ENCODE measurements at places on chromosomes 2 and 18.
A peak's percentile ranks its signal among the peaks of the same experiment; 100 is the strongest.

GRCh38 chr2:118577202-118577601 lies 270.2 kb downstream of the EN1 start:
- no peak for DNase-seq

DNA sequence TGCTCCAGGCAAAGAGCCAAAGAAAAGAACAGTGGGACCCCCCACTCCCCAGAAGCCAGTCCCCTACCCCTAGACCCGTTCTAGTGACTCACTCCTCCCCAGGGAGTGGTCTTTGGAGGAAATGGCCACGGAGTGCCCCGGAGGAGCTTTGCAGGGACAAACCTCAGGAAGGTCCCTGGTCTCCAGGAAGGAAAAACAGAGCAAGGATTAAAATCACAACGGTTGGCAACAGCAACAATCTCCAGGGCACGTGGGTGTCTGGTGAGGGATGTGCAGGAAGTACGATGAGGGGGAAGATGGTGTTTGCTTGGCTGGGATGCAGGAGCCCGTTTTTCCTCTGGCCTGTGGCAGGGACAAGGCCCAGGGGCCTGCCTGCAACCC lies 135.0 kb downstream of the SMAD2 start:
- DNase-seq, result no peak

- no peak for DNase-seq
Observed at GRCh38 chr2:98543214-98543613, 65.1 kb downstream of the COA5 start.

DNA sequence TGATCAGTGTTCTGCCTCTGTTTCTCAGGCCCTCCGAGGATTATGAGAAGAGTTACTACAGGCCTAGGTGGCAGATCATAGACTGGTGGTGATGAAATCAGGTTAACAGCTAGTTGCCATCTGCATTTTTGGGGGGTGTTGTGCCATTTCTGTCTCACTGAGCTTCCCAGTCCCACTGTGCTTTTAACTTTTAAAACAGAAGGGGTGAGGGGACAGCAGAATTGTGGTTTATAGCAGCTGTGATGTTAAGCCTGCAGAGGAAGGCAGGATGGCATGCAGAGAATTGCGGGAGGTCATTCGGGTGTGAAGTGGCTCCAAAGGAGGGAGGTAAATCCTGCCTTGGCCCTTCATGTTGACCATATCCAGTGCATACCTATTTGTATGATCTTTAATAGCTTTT lies 5.0 kb downstream of the CAB39 start:
- no peak for DNase-seq

DNA sequence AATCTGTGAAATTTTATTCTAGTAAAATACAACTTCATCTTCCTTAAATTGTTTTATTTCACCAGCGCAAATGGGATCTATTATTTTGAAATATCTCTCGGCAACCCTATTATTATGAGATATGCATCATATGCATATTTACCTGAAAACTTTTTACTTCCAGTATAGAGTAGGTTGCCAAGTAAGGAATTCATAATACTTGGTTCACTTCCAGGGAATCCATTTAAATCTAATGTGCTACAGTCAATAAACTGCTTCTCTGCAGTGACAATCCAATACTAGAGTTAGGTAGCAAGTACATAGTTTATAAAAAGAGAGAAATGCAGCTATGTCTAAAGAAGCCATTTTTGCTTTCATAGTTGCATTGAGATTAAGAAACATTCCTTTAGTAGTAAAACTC lies 88.8 kb upstream of the FAM117B start:
- DNase-seq, result no peak

DNA sequence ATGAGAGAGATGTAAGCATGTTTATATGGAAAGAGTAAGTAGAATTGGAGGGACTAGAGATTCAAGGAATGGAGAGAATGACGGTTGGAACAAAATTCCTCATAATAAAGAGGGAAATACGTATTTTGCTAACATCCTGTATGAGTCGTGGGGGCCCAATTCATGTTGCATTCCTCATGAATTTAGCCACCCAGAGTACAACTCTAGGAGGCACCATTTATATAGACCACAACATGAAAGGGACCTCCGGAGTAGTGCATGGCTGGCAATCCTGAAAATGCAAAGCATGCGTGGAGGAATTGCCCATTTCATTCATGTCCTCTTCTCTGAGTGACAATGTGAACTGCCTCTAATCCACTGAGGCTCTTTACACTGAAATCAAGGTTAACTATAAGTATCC lies 168.2 kb downstream of the ZEB2 start:
- no peak for DNase-seq

GRCh38 chr2:107988108-107988507 lies 1.8 kb downstream of the SLC5A7 start:
- DNase-seq, result no peak

- DNase-seq, result peak; percentile 88
Observed at GRCh38 chr2:222655787-222656525, at the start of gene FARSB. FARSB (minus strand) TSS chr2:222656092; CDS start chr2:222656073, 19 bp downstream.

DNA sequence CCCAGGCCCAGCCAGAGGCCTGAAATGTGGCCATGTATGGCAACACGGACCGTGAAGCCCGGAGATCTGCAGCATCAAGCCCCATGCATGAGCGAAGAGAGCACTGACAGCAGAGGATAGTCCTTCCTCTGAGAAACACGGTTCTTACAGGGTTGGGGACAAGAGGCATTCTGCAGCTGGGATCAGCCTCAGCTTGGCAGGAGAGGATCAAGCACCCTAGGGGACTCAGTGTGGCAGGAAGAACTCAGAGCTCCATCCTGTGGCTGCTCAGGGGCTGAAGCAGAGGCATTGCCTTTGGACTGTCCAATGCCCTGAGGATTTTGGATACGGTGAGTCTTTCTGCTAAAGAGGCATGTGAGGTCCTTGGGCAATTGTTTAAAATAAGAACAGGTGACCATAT lies 368.7 kb downstream of the ZNF516 start:
- DNase-seq, result peak; percentile 15

DNA sequence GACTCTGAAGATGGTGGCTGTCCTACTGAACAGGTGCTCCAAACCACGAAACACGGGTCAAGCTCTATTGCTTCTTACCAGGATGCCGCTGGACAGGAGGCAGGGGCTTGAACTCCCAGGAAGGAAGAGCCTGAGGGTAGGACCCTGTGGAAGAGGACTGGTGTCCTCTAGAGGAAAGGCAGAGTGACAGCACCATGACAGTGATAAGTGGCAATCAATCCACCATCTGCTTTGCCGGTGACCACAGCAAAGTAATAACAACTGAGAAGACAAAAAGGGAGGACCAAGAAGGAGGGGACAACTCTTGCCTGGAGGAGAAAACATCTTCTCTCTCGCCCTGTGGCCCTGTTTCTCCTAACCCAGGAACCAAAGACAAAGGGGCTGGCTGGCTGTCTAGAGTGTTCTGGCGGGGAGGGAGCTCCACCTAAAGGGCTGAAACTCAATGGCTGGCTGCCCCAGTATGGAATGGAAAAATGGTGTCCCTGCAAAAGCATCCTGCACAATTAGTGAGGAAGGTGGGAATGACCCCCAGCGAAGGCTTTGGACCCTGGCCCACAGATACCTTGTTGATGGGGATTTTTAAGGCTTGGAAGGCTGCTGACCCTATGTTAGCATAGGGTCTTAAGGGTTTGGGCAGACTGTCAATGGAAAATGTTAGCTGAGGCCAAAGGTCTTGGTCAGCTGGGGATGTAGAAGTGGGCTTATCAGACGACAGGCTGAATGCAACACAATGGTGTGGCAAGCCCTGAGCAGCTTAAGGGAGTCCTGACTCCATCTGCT lies 35.4 kb downstream of the PROC start:
- DNase-seq, result no peak

DNA sequence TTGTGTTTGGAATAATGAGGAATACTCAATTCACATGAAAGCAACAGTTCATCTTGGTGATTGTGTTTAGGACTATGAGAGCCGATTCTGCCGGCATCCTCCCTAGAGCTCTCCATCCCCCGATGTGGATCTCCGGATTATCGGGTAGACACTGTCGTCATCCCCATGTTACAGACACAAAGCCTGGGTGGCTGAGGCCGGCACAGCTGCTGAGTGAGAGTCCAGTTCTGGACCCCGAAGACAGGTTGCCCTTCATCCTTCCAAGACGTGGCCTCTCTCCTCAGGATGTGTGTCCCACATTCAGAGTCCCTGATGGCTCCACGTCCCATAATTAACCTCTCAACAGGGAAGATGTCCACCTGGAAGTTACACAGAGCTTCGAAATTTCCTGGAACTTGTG lies 129.3 kb downstream of the HDAC4 start:
- no peak for DNase-seq

- DNase-seq, result no peak
Observed at GRCh38 chr2:218149848-218150440, 16.8 kb downstream of the CXCR1 start.

DNA sequence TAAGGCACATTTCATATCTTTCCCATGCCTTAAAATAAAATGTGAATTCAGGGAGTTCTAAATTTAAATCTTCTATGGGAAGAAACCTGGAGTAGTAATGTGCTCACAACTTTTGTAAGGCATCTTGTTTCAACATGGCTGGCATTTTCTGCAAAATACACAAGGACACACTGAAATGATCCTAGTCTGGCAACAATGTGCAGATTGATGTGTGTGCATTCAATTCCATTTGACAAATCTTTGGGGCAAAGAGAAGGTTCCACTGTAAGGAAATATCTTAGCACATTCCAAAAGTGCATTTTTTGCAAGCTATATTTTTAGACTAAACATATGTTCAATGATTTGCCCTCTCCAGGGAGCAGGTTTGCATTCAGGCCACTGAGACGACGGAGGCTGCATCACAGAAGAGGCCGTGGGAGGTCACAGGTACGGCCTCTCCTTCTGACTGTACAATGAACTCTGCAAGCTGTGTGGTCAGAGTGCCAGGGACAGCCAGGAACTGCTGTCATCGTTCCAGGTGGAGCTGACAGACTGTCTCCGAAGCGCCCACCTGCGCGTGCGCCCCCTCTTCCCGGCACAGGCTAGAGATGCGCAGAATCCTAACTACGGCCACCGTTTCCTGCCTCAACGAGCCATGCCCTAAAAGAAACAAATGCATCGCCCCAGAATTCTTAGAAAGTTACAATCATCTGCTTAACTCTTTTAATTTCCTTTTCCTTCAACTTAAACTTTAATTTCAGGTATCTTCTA lies 149.2 kb upstream of the POU3F3 start:
- DNase-seq, result no peak

DNA sequence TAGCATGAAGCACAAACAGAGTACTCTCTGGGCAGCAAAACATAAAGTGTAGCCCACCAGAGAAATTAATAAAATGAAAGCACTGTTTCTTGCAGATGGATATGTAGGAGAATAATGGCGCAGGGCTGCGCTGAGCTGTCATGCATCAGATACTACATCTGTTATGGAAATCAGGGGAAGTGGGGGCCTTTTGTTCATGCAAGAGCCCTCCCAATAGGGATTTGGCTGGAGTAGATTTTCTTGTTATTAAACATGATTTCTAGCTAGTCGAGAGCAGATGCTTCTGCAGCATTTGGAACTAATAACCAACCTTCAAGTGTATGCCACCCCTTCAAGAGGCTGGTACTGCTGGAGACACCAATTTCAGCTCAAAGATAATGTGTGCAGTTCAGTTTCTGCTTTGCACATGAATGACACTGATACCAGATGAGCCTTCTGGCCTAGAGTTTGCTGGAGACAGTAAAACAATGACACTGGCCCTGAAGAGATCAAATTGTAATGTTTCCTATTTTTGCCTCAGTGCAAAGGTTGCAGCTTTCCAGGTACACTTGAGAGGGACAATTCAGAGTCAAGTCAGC lies 58.0 kb downstream of the RND3 start:
- no peak for DNase-seq
